CD4-positive, alpha-beta T cell treated with Interleukin-4 for 1 hour (primary cell): ENCODE measurements at places on chromosomes 11 and 22.

GRCh38 chr11:96125400-96125799 is 201.5 kb upstream of the MTMR2 start:
- DNase-seq: no peak

DNA sequence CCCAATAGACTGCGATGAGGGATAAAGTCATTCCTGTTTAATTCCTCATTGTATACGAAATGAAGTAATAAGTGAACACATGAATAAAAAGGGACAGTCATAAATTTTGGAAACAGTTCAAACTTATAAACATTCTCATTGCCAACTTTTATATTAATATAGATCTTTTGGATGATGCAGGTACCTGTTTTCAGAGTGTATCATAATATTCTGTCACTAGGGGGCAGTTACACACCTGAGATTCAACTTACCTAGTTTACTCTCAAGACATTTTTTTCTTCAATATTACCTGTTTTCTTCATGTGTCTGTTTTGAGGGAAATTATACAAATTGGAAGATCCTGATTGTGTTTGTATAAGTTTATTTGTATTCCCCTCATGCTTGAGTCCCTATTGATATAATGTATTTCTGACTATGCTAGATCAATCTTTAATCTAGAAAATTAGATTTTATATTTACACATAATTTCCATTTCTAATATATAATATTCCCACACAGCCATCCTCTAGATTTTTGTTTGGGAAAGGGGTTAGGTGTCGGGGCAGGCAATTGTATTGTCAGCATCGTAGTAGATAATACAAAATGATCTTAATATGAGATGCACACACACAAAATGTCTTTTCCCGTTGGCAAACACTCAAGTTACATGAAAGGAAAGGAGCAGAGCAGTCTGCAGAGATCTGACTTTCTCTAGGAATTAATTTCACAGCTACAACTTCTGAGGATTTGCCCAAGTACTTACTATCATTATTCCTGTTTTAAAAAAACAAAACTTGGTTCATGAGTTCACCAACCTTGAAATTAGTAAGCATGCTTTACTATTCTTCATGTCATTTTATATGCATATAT is 18.4 kb downstream of the FDX1 start:
- DNase-seq: no peak

DNA sequence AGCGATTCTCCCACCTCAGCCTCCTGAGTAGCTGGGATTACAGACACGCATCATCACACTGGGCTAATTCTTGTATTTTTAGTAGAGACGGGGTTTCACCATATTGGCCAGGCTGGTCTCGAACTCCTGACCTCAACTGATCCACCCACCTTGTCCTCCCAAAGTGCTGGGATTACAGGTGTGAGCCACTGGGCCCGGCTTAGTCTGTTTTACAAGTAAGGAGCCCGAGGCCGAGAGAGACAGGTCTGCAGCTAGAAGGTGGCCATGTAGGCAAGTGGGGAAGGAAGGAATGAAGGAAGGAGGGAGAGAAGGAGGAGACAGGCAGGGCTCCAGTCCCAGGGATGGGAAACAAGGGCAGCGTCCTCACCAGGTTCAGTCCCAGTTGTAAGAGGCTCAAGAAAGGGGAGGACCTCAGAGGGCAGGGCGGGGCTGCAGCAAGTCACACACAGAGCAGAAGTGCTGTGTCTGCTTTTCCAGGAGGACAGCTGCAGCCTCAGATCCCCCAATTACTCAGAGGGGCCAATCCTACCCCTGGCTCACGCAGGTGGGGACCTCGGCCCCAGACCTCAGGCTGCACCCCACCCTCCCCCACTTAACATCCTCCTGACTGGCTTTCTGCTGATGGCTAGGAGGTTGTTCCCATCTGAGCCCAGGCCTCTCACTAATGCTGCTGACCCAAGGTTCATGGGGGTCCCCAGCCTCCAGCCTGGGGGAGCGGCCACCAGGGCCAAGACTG is 53.8 kb upstream of the PRR5 start:
- DNase-seq: no peak

GRCh38 chr11:117946156-117946841 is 17.1 kb upstream of the TMPRSS13 start:
- no peak for DNase-seq

- no peak for DNase-seq
Measured at GRCh38 chr22:46102752-46103151, 47.6 kb upstream of the PPARA start.

- DNase-seq: no peak
Measured at GRCh38 chr11:100734743-100735527, 47.8 kb downstream of the ARHGAP42 start.

GRCh38 chr11:14809466-14809865 is 82.6 kb downstream of the CYP2R1 start:
- no peak for DNase-seq

GRCh38 chr11:122521626-122522025 is 133.9 kb upstream of the UBASH3B start:
- DNase-seq: no peak

DNA sequence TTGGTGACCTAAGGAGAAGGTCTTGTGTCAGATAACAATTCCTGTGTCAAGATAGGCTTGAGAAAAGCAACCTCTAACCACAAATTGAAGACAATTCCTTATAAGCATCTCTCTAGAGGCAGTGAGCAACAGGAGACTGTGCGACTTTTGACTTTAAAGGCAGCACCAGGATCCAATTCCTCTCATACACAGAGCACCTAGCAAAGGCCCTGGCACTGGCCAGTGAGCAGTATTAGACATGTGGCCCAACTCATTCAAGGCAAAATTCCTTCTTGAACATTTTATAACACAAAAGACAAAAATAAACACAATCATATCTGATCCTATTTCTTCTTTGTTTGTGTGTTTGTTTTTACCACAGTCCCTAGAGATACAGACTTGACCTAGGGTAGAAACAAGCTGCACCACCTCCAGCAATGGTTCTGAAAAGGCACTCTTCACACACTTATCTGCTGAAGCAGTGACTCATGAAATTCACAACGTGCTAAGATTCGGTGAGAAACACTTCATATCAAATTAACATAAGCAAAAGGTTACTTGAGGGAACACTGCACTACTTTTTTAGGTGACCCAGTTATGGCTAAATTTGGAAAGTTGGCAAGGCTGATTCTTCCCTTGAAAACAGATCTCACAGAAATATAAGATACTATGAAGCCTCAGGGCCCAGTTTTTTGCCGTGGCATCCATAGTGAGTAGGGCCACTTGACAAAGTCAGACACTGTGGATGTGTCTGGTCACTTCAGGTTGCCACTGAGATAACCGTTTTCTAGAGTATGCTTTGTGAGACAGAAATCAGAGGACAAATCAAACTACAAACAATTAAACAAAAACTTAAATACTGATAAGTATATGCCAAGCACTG is 1018.9 kb downstream of the DLG2 start:
- DNase-seq: no peak

DNA sequence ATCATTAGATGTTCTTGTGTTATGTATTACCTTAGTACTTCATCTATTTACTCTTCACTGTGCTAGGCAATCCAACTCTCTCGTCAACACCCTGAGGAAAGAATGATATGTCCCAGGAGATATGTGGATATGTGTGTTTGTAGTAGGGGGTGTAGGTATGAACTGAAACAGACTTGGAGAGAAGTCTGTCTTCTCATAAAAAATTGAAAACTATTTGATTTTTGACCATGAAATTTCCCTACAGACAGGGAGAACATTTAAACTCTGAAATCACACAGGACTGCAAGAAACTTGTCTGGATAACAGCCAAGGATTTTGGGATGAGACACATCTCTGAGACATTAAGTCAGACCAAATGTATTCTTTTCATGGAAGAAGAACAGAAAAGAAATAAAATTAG is 967.0 kb upstream of the FAT3 start:
- no peak for DNase-seq

DNA sequence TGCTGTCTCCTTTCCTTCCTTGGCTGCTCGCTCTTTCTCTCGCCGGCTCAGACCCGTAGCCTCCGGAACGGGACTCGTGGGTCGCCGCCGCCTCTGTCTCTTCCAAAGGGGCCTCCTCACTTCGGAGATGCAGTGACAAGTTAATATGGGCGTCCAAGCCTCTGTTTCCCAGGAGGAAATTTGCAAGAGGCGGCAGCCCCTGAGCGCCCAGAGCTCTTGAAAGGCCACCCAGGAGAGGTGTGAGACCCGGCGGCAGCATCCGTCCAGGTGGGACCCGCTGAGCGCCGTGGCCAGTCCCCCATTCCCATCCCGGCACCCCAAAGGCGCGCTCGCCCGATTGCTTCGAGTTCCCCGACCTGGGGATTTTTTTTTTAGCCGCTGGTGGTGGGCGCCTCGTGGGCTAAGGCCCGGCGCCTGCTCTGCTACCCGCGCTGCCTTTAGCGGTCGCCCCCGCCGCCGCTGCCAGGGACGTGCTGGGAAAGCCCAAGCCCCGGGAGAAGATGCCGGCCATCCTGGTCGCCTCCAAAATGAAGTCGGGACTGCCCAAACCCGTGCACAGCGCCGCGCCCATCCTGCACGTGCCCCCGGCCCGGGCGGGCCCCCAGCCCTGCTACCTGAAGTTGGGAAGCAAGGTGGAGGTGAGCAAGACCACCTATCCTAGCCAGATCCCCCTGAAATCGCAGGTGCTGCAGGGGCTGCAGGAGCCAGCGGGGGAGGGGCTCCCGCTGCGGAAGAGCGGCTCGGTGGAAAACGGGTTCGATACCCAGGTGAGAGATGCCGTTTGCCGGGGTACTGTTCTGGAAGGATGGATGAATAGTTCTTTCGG is 772 bp downstream of the NAV2 start:
- no peak for DNase-seq

DNA sequence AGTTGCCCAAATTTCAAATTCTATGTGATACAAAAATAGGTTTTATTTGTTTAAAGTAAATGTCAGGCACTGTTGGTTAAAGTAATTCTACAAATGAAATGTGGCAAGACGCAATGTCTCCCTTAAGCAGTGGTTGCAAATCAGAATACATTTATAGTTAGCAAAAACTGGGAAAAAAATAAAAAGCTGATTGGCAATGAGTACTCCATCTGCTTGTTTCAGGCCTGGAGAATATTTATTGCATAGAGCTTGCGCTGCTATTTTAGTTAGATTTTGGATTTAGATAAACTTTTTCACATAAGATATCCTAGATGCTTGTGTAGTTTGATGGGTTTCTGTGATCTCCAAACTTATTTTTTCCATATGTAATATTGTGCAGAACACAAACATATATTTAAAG is 224.0 kb upstream of the MPPED2 start:
- DNase-seq: no peak

- no peak for DNase-seq
Measured at GRCh38 chr11:21561581-21561980, 631.3 kb upstream of the ANO5 start.

DNA sequence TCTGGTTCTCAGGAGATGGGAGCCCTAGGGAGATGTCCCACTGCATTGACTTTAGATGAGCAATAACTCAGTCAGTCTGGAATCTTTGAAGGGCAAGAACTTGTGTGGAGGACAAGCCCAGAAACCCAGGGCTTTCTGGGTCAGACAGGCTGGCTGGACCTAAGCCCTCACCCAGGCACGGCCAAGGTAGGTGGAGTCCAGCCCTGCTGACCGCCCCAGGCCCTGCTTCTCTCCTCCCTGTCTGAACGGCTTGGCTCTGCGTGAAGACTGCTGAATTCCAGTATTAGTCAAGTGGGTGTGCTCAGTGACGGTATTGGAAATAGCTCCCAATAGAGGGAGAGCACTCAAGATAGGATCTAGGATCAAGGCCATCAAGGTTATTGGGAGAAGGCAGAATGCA is 6.1 kb downstream of the CXCR5 start:
- DNase-seq: no peak

DNA sequence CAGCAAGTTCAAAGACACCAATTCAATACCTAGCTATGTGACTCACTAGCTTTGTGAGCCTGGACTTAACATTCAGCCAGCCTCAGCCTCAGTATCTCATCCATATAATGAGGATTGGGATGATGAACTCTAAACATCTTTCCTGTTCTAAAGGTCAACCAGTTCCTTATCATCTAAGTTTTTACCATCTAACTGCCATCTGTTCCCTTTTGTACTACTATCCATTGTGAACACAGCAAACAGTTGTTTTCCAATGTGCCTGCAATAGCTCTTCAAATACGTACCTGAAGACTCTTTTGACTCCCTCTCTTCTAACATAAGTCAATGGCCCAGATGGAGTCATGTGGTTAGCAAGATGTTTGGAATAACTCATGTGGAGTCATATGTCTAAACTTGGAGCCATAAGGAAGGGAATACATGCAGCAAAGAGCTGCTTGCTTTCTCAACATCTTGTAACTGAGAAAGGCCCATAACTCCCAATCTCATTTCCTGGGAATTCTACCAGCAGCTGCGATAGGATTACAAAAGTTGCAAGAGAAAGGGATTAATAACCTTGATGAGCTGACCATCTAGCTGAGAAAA is 19.4 kb downstream of the SYTL2 start:
- DNase-seq: no peak

DNA sequence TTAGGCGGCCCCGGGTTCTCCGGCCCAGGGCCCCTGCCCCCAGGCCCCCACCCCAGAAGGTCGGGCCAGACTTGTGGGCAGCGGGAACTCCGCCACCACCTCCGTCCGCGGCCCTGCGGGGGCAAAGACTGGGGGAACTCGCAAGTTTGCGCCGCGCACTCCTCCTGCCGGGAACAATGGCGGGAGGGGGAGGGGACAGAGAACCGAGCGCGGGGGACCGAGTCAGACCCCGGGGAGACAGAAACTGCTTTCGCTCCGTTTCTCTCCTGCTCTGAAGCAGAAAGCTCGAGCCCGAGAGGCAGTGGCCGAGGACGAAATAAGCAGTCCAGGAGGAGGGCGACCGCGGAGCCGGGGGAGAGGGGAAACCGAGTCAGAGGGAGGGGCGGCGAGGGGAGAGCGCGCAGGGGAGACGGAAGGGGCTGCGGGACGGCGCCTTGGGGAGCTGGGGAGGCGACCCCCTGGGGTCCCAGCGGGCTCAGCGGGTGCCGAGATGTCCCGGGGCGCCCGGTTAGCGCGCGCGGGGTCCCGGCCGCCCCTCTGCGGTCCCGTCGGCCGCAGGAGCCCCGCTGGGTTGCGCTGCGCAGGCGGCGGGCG is 555 bp downstream of the TP53I11 start:
- no peak for DNase-seq

GRCh38 chr22:19176732-19177131 is 1.8 kb downstream of the SLC25A1 start:
- no peak for DNase-seq

GRCh38 chr11:129937592-129938238 is 42.3 kb upstream of the NFRKB start:
- DNase-seq: no peak

DNA sequence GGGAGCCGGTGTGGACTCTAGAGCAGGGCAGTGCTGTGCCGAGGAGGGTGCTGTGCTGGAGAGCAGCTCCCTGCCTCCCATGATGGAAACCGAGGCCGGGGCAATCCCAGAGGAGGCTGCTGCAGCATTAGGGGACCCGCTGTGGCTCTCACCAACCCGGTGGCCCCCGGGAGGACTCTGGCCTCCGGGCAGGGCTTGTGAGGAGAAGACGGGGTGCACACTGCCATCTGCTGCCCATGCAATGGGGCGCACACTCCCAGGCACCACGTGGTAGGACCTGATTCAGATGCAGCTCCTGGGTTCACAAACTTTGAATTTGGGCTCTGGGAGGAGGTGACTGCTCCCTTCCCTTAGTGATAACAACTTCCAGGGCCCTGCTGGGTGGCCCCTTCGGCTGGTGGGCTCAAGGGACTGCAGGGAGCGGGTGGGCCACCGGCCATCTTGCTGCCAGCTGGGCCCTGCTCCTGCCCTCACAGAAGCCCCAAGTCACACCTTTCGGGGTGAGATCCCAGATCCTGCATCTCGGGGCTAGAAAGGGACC is 93.8 kb upstream of the FGF3 start:
- no peak for DNase-seq
